Stimulated activated CD4-positive, alpha-beta T cell treated with anti-CD3 and anti-CD28 coated beads, TNF-alpha, amount 100 ng/mL, for 1 hour (primary cell): ENCODE measurements at places on chromosomes 5 and 9.

DNA sequence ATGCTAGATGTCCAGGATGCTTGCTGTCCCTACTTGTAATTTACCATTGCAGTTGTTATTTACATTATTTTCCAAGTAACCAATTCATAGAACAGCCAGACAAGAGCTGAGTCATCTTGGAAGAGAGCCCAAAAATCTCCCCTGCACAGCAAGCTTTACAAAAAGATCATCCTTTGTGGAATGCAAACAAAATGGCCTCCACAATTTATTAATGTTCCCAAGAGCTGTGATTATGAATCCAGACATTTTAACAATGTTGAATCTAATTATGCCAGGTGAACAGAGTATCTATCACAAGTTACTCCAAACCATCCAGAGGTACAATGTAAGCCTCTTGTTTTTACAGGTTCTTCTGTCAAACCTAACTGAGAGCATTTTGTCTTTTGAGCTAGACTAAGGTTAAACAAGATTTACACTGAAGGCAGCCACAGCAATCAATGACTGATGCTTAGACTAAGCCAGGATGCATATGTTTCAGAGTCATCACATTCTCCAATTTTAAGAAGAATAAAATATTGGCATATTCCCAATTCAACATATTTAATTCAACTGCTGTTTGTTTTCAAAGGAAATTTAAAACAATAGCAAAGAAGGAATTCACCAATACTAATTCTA, 95.3 kb upstream of the SLC12A2 start:
- DNase-seq: no peak

DNA sequence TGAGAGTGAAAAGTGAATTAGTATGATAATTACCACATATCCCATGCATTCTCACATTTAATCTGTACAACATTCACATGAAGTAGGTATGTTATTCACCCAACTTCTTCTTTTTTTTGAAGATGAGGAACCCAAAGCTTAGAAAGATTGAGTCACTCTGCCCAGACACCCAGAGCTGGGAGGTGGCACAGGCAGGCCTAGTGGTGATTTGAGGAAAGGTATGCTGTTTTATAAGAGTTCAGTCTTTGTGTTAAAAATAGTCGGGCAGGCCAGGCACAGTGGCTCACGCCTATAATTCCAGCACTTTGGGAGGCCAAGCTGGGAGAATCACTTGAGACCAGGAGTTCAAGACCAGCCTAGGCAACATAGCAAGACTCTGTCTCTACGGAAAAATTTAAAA, 285.3 kb downstream of the NR3C1 start:
- no peak for DNase-seq

- DNase-seq: no peak
These were observed 100.9 kb upstream of the IL6ST start for GRCh38 chr5:56095579-56096102.

DNA sequence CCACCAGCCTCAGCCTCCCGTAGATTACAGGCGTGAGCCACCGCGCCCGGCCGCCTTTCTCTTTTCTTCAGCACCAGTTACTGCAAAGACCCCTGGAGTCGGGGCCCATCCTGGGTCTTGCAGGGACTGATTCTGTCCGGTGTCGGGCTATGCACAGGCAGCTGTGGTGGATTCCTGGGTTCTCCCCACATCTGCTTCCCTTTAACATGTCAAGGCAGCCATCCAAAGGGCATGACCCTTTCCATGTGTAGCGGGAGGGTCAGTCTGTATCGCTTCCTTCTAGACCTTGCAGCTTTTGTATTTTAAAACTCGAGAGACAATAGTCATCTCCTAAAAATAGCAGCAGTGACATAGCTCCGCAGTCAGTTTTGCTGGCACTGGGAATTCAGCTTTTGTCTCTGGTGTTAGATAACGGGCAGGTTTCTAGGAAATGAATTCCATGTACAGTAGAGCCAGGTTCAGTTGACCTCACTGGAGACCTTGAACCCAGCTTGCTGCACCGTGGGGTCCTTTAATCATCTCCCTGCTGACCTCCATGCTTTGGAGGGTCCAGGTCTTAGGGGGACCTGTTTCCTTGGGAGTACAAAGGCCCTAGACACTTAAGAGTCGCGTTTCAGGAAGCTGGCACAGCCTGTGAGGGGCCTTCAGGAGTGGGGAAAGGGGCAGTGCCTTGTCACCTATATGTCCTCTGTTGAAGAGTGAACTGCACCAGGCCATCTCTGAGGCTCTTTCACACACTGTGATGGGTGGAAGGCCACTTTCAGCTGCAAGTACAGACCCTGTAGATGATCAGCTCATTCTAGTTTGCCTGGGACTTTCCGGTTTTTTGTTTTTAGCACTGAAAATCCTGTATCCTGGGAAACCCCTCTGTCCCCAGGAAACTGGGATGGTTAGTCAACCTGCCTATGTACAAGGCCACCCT, 13.8 kb downstream of the ANKRD33B start:
- DNase-seq: no peak

- DNase-seq: no peak
These were observed 39.1 kb upstream of the RASGRF2 start for GRCh38 chr5:80921026-80921425.

- no peak for DNase-seq
These were observed 49.9 kb downstream of the JMY start for GRCh38 chr5:79285833-79286232.

DNA sequence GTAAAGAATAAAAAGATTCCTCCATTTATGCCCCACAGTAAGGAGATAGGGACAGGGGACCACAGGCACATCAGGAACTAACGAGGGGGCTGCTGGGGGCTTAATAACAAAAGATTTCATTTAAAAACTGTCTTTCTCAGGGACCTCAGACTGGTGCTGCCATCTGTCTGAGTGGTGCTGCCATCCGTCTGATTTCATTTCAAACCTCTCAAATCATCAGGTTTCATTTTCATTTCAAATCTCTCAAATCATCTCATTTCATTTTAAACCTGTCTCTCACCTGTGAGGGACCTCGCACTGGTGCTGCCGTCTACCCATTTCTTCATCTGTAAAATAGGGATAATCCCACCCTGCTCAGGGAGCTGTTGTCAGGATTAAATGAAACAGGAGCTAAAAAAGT, 45.9 kb downstream of the ADRA1B start:
- DNase-seq: no peak

DNA sequence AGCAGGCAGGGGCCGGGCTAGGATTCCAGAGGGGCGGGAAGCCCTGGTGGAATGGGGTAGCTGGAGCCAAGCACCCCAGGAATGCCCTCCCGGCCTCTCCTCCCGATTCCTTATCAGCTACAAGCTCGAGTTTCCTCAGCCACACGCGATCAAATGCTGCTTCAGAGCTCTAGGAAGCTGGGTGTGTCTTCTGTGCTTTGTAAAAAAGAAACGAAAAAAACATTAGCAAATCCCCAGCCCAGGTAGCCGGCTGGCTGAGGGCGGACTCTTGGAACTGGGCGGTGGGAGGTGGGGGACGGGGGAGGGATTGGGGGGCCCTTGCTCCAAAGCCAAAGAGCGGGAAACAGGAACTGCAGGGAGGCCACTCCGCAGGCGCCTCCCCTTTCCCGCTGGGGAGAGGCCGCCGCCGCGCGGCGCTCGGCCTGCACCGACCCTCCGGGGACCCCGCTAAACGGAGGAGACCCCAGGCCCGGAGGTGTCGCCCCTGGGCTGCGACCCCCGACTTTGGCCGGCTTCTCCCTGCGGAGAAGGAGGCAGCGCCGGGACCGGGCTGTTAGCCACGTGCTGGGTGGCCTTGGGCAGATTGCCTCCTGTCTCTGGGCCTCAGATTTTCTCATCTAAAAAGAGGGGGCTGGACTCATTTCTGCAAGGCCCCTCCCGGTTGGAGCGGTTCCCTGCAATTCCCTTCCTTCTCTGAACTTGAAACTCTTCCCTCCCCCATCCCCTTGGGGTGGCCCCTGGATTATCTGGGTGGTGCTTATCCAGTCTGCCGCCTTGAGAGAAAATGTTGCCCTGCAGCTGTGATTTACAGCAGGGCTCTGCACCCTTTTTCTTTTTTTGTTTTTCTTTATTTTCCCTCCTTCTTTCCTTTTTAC, 40.9 kb upstream of the FABP6 start:
- no peak for DNase-seq

- DNase-seq: no peak
These were observed 51.7 kb upstream of the FCN1 start for GRCh38 chr9:134969156-134970045.

GRCh38 chr9:13412331-13412730, 132.8 kb upstream of the MPDZ start:
- DNase-seq: no peak

DNA sequence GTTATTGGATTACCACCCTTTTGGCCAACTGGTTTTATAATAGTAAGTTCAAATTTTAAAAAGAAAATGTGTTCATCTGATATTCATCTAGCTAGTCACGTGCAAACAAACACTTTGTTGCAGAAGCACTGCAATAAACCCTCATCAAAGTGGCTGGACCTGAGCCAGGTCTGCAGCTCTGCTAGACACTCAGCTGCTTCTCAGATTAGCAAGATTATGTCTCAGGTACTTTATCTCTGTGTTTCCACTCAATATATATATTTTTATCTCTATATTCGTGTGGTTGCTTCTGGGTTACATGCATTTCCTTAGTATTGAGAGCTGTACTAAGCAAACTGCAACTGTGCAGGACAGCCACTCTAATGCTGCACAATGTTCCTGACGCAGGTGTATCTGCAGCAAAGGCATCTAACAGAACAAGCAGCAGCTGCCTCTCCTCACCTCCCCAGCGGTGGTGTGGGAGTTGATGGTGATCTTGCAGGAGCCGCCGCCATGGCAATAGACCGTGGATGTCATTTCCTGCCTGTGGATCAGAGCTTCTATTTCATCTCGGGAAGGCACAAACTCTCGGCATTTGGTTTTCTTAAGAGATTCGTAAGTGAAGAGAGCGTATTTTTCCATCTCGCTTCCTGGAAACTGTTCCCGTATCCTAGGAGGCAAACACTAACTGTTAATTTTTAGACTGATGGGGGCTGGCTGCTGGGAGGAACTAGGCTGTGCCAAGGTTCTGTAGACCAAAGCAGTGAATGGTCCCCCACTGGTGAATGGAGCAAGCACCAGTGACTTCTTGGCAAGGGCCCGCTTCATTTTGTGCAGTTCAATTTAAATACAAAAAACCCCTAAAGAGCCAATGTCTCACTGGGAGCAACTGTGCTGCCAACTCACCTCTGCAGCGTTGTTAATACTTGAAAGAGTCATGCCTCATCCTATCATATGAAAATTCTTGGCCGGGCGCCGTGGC, 56.7 kb upstream of the RETREG1 start:
- no peak for DNase-seq

DNA sequence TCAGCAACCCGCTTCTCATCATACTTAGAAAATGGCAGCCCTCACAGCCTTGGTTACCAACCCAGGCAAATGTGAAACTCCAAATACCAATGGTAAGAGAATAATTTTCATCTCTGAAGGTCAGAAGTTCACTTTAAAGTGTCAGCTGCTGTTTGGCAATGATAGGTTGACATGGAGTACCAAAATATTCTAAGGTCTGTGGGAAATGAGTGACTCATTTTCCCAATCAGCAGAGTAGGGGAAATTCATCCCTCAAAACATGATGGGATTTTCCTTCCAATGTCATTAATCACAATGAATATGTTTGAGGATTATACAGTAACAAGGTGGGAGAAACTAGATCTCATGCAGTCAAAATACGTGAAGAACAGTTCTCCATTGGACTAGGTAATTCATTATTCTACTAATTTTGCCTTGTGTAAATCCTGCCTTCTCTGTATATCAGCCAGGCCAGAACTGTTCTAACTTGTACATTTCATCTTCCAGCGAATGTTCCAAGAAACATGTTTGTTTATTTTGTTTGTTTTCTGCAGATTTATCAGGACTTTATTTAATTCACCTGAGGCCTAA, 53.1 kb upstream of the ERBIN start:
- no peak for DNase-seq

- DNase-seq: no peak
These were observed 58.6 kb downstream of the WDR70 start for GRCh38 chr5:37437711-37438110.

DNA sequence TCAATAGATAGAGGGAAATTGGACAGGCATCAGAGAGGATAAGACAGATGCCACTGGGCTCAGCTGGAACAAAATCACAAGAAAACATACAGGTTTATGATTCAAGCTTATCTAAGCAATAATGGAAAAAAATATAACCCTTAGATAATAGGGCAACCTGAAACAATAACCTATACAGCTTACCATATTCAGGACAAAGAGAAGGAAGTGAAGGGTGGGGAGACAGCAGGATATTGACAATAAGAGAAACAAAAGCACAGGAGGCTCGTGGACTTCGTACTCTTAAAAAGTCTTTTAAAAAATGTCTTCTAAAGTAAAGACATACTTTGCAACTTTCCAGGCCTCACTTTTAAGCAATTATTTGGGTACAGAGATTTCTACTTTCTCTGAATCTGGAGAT, 225.3 kb downstream of the NTRK2 start:
- DNase-seq: no peak

DNA sequence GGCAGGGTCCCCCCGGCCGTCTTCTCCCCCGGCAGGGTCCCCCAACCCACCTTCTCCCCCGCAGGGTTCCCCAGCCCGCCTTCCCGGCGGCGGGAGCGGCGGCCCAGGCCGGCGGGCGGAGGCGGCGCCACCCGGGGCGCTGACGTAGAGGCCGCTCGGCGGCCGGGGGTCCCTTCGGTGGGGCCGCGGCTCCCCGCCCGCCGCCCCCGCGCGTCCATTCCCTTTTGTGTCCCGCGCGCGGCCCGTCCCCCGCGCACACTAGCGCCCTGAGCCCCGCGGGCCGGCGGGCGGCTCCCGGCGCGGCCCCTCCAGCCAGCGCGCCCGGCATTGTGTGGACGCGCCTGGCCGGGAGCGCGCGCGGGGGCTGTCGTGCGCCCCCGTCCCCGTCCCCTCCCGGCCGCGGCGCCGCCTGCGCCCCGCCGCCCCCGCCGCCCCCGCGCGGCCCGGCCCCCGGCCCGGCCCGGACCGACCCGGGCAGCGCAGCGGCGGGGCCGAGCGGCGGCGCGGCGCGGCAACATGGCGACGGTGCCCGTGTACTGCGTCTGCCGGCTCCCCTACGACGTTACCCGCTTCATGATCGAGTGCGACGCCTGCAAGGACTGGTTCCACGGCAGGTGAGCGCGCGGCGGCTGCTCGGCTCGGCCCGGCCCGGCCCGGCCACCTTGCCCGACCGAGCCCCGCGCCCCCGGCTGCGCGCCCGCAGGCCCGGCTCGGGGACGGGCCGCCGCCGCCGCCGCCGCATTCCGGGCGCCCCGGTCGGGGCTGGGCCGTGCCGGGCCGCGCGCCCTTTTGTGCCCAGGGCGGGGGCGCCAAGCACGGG, at the start of gene PHF2:
Gene PHF2, plus strand, starts transcription at position 327 of the 820 bp plus-strand sequence. Its CDS starts 190 bp downstream, at position 517.
- no peak for DNase-seq

DNA sequence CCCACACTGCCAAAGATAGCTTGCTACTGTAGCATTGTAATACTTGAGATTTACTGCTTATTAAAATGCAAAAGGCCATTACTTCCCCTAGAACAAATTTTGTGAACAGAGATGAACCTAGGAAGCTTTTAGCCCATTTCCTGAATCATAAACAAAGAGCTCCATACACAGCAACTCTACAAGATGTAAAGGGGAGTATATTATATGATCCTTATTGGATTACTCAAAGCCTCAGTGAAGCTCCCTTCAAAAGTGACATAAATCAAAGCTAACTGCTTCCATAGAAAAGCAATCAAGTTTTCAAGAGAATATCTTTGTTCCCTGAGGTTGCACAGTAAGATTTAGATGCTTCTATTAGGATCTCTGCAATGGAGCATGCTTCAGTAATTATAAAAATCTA, 629.8 kb downstream of the EFNA5 start:
- DNase-seq: no peak
